H9 (cell line): ENCODE measurements at places on chromosomes 12 and 14. TPM values are rescaled to one million over a fixed set of nuclear protein-coding genes. Genes with fewer than 3 reads are reported as not detected.

The ASB8 gene
- total RNA-seq, result 8.9 and 10.9 TPM in 2 replicates

The ENTPD5 gene
- total RNA-seq, result 6.8 and 7.7 TPM in 2 replicates

The TMPRSS12 gene
- not detected in 2 replicates for total RNA-seq

The TAS2R43 gene
- 0.48 and 0.59 TPM in 2 replicates for total RNA-seq

The TMED10 gene
- 176 and 180 TPM in 2 replicates for total RNA-seq

The FAM181A gene
- not detected in 2 replicates for total RNA-seq

The NTF3 gene
- total RNA-seq, result 0.48 TPM in 2 replicates

The GPRC5A gene
- 0.09 and 0.13 TPM in 2 replicates for total RNA-seq

The KCNC2 gene
- total RNA-seq, result not detected in 2 replicates

The SMARCD1 gene
- 142 and 152 TPM in 2 replicates for total RNA-seq

The ACVR1B gene
- 15.6 and 16.3 TPM in 2 replicates for total RNA-seq

The PAPLN gene
- 6.9 and 8.5 TPM in 2 replicates for total RNA-seq

The FAM90A1 gene
- total RNA-seq, result 0.09 and 0.15 TPM in 2 replicates

The AKAP5 gene
- total RNA-seq, result 2.3 and 2.5 TPM in 2 replicates

The SERPINA3 gene
- not detected in 2 replicates for total RNA-seq

The NKX2-1 gene
- total RNA-seq, result not detected in 2 replicates

The TAS2R19 gene
- total RNA-seq, result 1.7 and 2.6 TPM in 2 replicates

The POTEM gene
- total RNA-seq, result not detected in 2 replicates

The PSMA6 gene
- total RNA-seq, result 251 and 255 TPM in 2 replicates

The SERPINA9 gene
- total RNA-seq, result not detected in 2 replicates

The RNU4-1 gene
- total RNA-seq, result 3,262 and 3,277 TPM in 2 replicates

The ACSM4 gene
- not detected in 2 replicates for total RNA-seq

The KRT6A gene
- total RNA-seq, result not detected in 2 replicates

The GXYLT1 gene
- total RNA-seq, result 13.9 and 14.5 TPM in 2 replicates

The RASSF9 gene
- total RNA-seq, result 0.04 TPM in 2 replicates

The RD3L gene
- total RNA-seq, result not detected in 2 replicates

The ZDHHC22 gene
- 11.3 and 11.9 TPM in 2 replicates for total RNA-seq
